Fibroblast of skin of scalp (primary cell): ENCODE measurements at places on chromosomes 12 and 14.

DNA sequence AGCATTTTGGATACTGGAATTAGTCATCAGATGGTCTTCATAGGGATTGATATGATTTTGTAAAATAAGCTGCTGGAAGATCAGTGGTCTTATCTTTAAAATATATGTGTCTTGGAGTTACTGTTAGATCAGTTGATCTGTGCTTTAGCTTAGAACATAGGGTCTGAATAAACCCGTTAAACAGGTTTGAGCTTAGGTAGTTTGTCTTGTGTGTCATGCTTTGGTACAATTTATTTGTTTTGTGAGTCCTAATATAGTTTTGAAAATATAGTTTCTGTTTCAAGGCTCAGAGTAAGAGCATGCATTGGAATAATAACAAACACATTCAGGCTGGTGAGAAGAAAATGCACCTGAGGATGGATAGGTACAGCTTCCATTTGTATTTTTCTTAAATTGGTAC is 505.0 kb downstream of the SLC16A7 start:
- no peak for DNase-seq

DNA sequence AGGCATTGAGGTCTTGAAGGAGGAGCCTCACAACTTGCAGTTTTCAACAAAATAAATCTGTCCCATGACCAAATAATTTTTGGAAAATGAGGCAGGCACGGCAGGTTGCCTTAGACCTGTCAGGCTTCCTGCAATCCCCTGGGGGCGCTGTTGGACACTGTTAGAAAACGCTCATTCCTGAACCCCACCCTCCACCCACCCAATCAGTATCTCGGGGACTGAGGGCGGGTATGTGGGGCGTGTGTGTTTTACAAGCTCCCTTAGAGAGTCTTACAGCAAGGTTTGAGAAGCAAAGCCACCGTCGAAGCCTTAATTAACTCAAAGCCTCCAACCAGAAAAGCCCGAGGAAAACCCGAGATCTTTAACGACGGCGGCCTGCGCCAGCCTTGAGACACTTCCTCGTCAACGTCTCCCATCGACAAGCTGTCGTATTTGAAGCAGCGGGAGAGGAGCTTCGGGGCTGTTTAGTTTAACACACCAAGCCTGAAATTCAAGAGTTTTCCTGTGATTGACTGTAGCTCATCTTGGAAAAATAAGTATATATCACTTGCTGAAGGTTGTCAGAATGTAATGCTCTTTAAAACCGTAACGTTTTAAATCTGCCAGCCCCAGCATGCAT is 123.0 kb downstream of the GLT1D1 start:
- peak; percentile 35 for DNase-seq

DNA sequence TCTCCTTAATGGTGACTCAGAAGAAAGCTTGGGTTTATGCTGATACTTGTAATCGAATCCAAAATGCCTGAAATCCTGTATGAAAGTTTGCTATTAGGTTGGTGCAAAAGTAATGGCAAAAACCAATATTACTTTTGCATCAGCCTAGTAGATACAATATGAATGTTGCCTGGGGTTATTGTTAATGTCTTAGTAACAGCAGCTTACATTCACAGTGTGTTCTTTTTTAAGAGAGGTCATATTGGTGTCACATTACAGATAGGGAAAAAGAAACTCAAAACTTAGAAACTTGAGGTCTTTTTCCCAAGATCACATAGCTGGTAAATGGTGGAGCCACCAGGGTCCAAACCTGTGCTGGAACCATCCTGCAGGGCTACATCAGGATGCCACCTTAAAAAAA is 25.2 kb downstream of the SRGAP1 start:
- no peak for DNase-seq

DNA sequence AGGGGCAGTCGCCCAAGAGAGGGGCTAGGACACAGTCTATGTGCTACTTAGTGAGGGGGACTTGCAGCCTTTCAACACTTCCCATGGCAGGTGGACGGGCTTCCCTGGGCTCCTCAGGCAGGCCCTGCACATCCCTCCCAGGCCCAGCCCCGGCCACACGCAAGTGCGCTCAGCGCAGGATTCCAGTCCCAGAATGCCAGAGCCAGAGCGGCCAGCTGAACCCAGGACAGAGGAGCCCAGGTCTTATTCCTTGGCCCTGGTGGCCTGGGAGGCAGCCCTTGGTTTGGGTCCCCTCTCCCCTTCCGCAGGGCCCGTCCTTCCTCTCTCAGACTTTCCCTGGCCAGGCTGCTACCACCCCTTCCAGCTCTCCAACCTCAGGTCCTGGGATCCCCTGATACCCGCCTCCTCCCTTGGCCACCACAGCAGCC is 12.0 kb downstream of the DLK1 start:
- DNase-seq: no peak

- DNase-seq: no peak
These were observed 637.8 kb downstream of the BCL11B start for GRCh38 chr14:98634043-98634820.

GRCh38 chr12:130538343-130539095 is 177.6 kb downstream of the RIMBP2 start:
- no peak for DNase-seq

DNA sequence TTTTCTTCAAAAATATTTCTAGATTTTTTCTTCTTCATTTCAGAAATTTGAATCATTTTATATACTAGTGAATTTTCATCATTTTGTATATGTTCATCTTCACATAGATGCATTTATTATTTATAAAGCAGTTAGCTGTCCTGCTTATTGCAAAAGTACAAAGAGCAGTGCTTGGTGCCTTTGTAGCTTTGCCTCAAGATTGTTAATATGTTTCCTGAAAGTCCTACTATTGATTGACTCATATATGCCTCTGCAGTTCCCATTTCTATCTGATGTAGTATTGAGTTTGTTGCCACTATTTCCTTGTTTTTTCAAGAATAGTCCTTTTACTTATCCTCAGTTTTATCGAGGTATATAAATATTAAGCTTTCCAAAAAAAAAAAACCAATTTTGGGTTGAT is 89.7 kb downstream of the PDE3A start:
- no peak for DNase-seq

- DNase-seq: no peak
These were observed 407.0 kb upstream of the SEL1L start for GRCh38 chr14:81940651-81941050.

GRCh38 chr14:95725685-95726336 is 11.9 kb upstream of the TCL1A start:
- DNase-seq: no peak

DNA sequence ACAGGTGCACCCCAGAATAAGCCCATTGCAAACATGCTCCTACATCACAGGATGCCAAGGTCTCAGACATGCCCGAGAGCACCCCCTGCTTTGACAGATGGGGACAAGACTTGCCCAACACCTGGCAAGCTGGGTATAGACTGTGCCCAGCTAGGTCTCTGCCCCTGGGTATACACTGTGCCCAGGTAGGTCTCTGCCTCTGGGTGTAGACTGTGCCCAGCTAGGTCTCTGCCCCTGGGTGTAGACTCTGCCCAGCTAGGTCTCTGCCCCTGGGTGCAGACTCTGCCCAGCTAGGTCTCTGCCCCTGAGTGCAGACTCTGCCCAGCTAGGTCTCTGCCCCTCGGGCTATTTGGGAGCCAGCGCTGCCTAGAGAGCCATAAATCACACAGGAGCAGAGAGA is 85.9 kb downstream of the CCDC88C start:
- no peak for DNase-seq

GRCh38 chr12:54689034-54689372 is 40.8 kb upstream of the DCD start:
- DNase-seq: no peak

DNA sequence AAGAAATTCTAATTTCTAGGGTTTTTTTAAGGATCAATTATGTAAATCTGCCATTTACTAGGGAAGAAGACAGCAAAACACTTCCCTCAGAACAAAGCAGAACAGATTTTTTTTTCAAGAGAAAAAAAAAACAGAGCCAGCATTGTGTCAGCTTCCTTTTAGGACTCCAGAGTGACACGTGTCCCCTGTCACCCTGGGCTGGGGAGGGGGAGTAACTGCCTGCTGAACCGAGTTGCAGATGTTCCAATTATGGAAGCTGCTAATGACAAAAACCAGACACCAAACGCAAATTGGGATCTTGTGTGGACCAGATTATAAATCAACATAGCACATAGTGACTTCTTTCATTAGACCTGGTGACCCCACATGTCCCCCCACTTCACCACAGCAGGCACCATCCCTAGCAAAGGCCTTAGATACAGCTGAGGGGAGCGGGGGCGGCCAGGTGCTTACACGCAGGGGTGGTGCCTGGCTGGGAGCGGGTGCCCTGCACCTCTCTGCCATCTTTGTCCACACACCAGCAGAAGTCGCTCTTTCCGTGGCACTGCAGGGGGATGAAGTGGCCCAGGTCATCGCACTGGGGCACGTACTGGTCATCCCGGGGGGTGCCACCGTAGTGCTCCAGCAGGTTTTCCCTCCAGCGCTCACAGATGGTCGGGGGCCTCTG is 25.4 kb downstream of the RTRAF start:
- DNase-seq: no peak

DNA sequence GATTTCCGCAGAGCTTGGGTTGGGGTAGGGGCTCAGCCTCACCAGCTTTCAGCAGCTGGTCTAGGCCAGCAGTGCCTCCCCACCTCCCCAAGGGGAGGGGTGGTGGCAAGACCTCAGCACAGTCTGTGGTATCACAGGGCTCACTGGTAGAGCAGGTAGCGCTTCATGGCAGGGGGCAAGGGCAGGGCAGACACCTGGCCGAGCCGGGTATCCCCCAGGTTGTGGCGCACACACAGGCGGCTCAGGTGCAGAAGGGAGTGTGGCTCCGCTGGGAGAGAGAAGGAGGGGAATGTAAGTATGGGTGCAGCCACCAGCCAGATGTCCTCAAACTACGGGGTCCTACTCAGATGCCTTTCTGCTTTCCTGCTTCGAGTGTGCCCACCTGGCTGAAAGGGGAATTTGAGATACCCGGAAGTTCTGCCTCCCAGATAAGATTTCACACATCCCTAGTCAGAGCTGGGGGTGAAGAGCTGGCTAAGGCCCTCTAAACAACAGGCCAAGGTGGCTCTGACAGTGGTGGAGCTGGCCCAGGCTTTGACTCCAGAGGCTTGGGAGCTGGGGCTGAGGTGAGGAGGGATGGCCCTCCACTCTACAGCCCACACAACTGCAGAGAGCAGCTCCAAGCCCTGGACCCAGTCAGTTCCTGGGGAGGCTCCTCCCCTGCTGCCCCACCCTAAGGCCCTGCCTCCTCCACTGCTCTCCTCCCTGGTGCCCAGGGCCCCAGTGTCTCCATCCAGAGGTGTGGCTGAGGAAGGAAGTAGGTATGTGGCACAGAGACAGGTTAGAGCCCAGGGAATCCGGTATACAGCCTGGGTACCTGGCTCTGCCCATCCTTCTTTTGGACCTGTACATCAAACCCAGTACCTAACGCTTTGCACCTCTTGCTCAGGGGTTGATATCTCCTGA is 1.8 kb downstream of the SPSB2 start:
- peak; percentile 48 for DNase-seq

- no peak for DNase-seq
These were observed 171.5 kb downstream of the NUAK1 start for GRCh38 chr12:105967038-105967776.

DNA sequence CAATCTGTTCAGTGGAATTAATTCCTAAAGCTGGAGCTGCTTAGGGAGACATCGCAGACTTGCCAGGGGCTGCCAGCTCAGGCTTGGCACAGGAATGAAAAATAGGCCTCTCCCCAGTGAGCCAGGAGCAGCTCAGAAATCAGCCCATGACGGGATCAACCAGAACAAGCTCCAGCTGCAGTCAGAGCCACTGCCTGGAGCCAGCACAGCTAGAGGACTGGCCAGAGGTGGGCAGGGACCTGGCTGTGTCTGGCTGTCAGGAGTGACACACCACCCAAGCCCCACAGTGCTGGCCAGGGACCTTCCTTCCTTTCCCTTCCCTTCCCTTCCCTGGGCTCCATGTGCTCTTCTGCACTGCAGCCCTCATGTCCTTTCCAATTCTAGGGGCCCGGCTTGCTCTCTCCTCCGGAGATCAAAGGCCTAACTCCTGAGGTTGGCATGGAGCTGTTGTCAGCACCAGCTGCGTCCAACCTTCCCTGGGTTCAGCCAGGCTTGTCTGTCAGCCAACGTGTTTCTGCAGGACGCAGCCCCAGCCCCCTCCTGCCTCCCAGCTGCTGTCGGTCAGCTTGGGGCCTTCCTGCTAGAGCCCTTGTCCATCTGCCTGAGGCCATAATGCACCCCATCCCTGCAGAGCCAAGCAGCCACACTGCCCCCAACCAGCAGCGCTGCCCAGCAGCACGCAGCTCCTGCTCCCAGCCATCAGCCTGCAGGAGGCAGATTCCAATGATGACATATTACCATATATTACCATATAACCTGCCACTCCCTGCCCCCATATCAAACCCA is 149.3 kb downstream of the CALM1 start:
- DNase-seq: no peak

GRCh38 chr12:131075611-131076010 is 121.9 kb downstream of the ADGRD1 start:
- no peak for DNase-seq

- no peak for DNase-seq
These were observed 71.6 kb upstream of the MDGA2 start for GRCh38 chr14:47746986-47747385.

DNA sequence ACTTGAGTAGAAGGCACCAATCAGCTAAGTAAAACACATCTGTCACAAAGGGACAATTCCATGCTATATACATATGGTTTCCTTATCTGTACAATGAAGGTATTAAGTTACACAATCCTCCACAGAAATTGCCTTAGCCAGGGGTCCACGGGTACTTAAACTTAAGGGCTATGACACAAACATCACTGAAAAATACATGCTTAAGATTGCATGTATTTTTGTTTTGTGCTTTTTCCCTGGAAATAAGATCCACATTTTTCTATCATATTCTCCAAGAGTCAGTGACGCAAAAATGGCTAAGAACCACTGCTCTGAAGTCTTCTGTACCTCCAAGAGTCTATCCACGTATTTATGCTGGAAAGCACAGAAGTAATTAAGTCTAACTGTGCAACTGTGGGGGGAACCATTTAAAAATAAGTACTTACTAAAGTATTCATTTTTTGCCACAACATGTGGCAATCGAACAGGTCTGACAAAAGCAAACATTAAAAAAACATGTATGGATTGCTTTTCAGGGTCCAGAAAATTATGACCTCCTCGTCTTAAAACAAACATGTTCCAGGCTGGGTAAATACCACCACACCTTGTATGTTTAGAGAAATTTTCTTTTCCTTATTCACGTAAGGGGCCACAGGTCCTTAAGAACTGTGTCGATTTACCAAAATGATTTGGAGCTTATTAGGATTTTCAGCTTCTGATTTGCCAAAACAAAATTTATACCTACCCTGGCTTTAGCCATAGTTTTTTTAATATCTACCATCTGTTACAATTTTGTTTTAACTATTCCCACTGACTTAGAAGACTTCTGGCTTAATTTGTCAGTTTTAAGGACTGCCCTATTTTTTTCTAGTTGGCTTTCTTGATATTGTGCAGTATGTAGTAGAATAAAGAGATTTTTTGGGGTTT is 2.8 kb downstream of the SLC38A2 start:
- no peak for DNase-seq

GRCh38 chr14:99401211-99401610 is 79.4 kb downstream of the SETD3 start:
- no peak for DNase-seq

DNA sequence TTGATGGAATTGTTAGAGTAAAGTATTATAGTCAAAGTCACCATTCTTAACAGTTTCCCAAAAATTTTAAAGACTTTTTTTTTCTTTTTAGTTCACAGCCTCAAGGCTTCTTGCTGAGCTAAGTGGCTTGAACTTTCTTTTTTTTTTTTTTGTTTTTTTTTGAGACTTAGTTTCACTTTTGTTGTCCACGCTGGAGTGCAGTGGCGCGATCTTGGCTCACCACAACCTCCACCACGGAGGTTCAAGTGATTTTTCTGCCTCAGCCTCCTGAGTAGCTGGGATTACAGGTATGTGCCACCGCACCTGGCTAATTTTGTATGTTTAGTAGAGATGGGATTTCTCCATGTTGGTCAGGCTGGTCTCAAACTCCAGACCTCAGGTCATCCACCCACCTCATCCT is 92.8 kb downstream of the SETD3 start:
- no peak for DNase-seq
